Right ventricle myocardium inferior (tissue), 1 donor: ENCODE measurements at places on chromosomes 5 and 9.

GRCh38 chr5:100131161-100131560 lies 404.0 kb upstream of the FAM174A start:
- no peak for DNase-seq

DNA sequence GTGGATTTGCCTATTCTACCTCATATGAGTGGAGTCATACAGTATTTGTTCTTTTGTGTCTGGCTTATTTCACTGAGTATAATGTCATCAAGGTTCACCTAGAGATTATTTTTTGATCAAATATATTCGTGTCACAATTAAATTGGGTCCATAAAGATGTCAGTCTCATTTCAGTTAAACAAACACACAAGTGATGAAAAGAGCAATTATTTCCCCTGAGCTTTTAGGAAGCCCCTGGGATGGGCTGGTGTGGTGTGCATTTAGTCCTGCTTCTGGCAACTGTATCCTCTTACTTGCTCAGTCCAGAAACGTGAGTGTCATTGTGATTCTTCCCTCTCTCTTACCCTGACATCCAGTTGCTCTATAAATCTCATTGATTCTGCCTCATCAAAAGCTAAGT lies 52.8 kb upstream of the CARTPT start:
- no peak for DNase-seq

GRCh38 chr9:75601280-75601679 lies 289.2 kb upstream of the PCSK5 start:
- DNase-seq = no peak

DNA sequence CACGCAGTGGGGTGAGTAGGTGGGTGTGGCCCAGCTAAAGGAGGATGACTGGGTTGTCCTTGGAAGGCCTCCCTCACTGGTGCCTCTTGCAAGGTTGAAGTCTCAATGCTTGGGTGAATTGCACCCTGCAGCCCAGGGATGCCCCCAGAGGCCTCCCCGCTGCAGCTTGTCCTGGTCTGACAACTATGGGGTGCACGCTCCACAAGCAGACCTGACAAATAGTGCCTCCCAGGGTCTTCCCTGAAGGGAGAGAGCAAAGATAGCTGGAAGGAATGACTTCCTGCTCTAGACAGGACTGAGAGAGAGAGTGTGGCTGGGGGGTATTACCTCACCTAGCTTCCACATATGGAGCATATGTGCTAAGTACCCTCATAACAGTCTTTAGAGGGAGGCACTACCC lies 1.7 kb downstream of the PSD2 start:
- DNase-seq = no peak
